ENCODE measurements at places on chromosomes 12 and 14. TPM values are rescaled to one million over a fixed set of nuclear protein-coding genes. Genes with fewer than 3 reads are reported as not detected.

Gene RASAL1
- total RNA-seq, result 98.7 TPM

Gene CLEC9A
- total RNA-seq, result not detected

Gene CLECL1
- 1.1 TPM for total RNA-seq

Gene SALL2
- total RNA-seq, result 2.3 TPM

Gene NOS1
- total RNA-seq, result 1.9 TPM

Gene TAS2R46
- total RNA-seq, result 1.7 TPM

Gene FGD4
- total RNA-seq, result 49.8 TPM

Gene SLC39A5
- total RNA-seq, result not detected

Gene TTC9
- 22.5 TPM for total RNA-seq

Gene FIGNL2
- not detected for total RNA-seq

Gene PCBP2
- total RNA-seq, result 400 TPM

Gene TAS2R19
- 3.0 TPM for total RNA-seq

Gene SLC6A12
- total RNA-seq, result not detected

Gene RNASE7
- total RNA-seq, result not detected

Gene YLPM1
- 20.4 TPM for total RNA-seq

Gene HNF1A
- not detected for total RNA-seq

Gene SVOP
- total RNA-seq, result not detected

Gene ADCY6
- total RNA-seq, result 14.4 TPM

Gene SLC22A17
- total RNA-seq, result 1.1 TPM

Gene SRGAP1
- total RNA-seq, result 2.9 TPM

Gene PDE6H
- not detected for total RNA-seq

Gene MFAP5
- total RNA-seq, result 1.2 TPM

Gene KLRF1
- 0.99 TPM for total RNA-seq

Gene CISTR
- total RNA-seq, result not detected

Gene TRIAP1
- total RNA-seq, result 22.5 TPM

Gene TMBIM4
- 104 TPM for total RNA-seq

Gene GPR135
- 0.56 TPM for total RNA-seq

Gene TTC5
- 4.0 TPM for total RNA-seq

Gene CLEC2A
- not detected for total RNA-seq

Gene CHPT1
- 29.2 TPM for total RNA-seq

Gene APOLD1
- total RNA-seq, result 2.5 TPM

Gene ACAD10
- 18.3 TPM for total RNA-seq

Gene CACNA2D4
- total RNA-seq, result 1.1 TPM

Gene CD69
- total RNA-seq, result 1.9 TPM

Gene JDP2
- 20.9 TPM for total RNA-seq

Gene FAM181A
- not detected for total RNA-seq

Gene TGM1
- total RNA-seq, result 566 TPM

Gene CLEC2B
- total RNA-seq, result 29.4 TPM

Gene TMEM121
- total RNA-seq, result 2.1 TPM

Gene SLCO1B1
- total RNA-seq, result not detected

Gene KRT78
- 481 TPM for total RNA-seq

Gene KERA
- not detected for total RNA-seq

Gene ADAM21
- total RNA-seq, result not detected

Gene RHOJ
- 0.64 TPM for total RNA-seq

Gene PRKD1
- total RNA-seq, result 1.1 TPM

Data from esophagus squamous epithelium (tissue), 5 donors.